NCI-H1436 (cell line): ENCODE measurements at places on chromosomes 3 and 15.

DNA sequence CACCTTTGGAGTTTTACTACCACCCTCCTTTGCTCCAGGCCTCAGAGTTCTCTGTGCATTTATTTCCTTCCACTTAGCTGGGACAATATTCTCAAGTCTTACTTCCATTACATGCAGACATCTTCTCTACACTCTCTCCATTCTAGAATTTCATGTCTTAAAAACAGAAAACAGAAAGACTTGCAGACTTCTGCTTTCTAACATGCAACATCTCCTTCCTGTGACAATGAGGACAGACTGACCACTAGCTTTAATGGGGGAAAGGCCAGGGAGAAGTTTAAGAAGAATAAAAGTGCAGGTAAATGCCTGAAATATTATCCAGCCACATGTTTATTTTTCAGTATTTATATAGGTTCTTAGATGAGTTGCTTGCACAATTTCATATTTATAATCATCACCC, 17.1 kb upstream of the CSTA start:
- DNase-seq, result no peak

DNA sequence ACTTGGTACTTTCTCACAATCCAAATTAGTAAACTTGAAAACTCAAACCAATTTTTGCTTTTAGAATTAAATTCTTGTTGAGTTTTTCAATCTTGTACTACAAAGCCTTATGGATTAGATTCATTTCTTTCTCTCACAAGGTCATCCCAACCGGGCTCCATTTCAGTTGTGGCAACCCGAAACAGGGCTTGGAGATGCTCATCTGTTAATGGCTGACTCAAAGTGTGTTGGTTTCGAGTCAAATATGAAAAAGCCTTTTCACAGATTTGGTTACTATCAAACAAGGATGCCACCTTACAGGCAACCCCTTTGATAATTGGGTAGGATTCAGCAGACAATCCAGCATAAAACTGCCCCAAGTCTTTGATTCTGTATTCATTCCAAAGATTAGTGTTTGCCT, 1.8 kb downstream of the EPM2AIP1 start:
- DNase-seq, result no peak

- DNase-seq, result no peak
Measured at GRCh38 chr3:106256249-106256957, 387.6 kb upstream of the CBLB start.

DNA sequence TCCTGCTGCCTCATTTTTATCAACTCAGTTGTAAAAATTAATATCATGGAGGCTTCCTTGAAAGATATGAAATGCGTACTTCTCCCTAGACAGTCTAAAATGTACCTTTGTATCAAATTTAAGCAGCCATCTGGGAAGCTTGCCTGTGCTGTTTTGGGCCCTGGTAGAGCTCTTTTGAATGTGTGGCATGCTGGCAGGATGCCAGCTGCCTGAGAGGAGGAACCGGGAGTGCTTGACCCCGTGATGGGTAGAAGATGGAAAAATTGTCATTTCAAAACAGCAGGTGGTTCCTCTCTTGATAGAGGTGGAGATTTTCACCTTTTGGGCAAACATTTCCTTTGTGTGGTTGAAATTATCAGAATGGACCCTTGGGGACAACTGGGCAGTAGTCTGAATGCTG, 245.3 kb downstream of the RPLP1 start:
- no peak for DNase-seq

DNA sequence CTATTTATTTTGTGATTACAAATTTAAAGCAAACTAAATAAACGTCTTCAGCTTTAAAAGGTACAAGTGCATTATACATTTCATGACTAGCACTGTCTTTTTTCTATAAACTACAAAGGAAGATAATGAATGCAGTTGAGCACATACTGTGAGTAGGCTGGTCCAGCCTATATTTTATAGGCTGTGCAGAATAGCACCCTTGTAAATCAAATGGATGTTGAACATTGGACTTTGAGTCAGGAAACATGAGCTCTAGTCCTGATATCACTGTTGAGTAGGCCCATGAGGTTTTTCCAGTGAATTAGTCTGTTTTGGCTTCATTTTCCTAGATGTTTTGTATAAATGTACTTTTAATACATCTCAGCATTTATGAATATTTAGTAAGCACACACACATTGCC, 447.3 kb upstream of the KCNMB2 start:
- peak; percentile 49 for DNase-seq

GRCh38 chr15:77530576-77530975, 102.1 kb downstream of the LINGO1 start:
- no peak for DNase-seq

DNA sequence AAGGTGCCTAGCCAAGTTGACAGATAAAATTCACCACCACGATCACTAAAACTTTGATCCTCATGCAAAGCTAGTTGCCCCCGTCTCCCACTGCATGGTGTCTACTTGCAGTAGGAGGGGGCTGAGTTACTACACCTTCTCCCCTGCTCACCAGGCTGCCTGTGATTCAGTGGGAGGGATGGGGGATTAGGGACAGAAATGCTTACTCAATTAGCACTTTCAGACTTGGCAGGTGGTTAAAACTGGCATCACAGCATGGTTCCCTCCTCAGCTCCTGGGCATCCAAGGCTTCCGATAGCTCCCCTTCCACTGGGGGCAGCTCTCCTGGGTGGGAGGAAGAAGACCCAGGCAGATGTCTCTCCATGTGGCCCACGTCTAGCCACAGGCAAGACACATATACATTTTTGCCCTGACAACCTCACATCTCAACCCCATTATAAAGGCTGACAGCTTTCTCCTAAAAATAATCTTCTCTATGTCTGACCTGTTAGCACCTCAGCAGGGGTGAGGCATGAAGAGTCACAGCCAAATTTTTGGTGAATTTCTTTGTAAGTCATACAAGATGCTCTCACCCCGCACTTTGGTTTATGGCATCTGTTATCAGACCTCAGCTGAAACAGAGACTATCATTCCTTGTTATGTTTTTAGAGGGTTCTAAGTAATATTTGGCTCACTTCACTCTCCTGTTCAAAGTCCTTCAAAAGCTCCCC, 369.0 kb downstream of the SV2B start:
- DNase-seq, result no peak

DNA sequence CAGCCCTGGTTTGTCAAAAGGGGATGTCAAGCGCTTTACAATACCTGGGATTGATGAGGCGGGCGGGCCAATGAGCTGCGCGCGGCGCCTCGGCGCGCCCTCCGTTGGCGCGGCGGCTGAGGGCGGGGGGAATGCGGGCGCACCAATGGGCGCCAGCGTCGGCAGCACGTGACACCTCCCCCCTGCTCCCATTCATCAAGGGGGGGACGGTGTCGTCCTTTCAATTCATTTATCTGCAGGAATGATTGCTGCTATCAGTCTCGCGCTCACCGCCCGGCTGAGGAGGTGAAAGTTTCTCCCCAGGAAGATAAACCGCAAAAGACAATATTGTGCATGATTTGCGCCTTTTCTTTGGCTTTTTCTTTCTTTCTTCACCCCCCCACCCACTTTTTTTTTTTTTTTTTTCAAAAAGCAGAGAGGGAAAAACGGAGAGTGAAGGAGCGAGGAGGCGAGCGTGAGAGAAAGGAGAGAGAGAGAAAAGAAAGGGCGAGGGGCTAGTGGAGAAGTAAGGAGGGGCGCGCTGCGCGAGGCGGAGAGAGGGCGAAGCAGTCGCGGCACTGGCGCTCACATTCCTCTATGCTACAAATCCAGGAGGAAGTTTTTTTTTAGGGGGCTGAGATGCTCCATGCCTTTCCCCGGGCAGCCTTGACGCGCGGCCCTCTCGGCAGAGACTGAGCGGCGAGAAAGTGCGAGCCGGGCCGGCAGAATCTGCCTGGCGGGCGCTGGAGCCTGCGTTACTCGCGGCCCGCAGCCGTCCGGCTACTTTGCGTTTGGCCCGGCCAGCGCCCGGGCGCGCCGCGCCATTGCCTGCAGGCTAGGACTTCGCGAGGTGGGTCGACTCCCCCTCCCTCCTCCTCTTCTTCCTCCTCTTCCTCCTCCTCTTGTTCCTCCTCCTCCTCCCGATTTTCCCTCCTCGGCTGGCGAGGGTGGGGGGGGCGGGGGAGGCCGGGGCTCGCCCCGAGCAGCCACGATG, at the start of gene ZIC1:
Gene ZIC1 (plus strand): TSS at position 223 of the 973 bp plus-strand sequence. CDS start 748 bp downstream, at position 971.
- no peak for DNase-seq

DNA sequence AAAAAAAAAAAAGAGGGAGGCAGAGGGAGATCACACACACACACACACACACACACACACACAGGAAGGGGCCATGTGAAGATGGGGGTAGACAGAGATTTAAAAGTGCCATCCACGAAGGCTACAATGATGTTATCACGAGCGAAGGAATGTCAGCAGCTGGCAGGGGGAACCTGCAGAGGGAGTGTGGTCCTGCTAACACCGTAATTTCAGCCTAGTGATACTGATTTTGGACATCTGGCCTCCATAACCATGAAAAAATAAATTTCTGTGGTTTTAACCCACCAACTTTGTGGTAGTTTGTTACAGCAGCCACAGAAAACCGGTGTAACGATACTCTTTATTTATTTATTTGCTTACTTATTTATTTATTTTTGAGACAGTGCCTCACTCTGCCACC, 76.0 kb downstream of the TMCO5A start:
- DNase-seq, result no peak

DNA sequence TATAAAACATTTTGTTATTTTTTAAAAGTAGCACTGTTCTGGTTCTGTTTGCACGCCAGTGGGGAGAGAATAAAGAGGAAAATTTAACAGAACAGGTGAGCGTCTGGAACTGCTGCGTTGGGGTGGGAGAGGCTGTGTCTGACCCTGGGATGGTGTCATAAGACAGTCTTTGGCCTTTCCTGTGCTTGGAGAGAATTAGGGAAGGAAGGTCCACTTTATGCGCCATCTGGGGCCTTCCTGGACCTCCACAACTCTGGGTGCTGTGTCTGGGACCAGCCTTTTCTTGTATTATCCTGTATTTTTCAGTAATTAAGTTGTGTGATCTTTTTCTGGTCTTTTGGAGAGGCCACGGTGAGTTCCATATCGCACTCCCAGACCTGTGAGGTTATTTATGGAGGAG, 3.3 kb downstream of the FAM43A start:
- no peak for DNase-seq

DNA sequence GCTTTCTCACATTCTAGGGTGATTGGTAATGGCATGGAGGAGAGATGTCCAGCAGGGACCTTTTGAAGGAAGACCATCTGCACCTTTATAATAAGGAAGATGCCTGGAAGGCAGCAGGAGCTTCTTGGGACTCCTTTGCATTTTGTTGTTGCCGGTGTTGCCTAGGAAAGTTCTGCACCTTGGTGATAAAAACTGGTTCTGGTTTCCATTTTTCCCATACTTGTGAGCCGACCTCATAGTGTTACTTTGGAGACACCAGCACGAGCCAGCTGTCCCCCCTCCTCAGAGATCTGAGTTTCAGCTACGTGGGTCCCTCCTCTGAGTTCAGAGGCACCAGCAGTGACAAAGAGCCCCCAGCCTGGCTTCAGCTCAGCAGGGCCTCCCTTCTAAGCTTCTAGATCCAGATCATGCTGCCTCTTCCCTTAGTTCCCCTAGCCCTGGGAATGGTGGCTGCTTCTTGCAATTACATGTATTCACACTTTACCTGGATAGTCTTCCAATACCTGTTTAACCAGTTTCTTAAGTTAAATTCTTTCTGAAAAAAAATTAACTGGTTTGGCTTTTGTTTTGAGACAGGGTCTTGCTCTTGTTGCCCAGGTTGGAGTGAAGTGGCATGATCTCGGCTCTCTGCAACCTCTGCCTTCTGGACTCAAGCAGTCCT, 18.0 kb upstream of the FSTL1 start:
- no peak for DNase-seq

DNA sequence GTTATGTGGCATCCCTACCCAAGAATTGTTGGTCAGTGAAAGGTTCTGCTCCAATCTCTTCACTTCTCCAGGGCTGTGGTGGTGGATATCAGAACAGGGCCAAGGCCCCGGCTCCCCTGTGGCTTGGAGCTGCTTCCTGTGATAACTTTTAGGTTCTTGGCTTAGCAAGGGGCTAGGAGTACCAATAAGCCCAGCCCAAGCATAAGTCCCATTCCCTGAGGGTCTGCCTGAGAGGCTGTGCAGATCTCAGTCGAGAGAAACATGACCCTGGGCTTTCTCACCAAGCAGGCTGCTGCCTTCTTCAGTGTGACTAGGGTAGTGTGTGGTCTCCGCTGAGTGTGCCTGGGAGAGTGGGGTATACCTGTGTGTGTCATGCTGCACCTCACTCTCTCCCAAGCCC, 7.1 kb downstream of the CLK3 start:
- DNase-seq, result no peak

DNA sequence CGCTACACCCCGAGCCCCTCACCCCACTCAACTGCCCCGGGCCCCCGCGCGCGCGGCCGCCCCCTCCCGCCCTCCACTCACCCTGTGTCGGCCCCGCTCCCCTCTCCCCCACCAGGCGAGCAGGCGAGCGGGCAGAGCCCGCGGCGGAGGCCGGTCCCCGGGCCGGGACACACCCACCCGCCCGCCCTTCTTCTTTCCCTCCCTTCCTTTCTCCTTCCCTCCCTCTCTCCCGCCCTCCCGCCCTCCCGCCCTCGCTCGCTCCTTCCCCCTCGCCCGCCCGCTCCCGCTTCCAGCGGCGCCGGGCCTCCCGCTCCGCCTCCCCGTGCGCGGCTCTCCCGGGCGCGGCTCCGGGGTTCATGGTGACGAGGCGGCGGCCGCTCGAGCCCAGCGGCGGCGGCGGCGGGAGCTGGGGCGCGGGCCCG, at the start of gene CTDSPL:
Gene CTDSPL (plus strand): TSS at position 261 of the 422 bp plus-strand sequence. CDS start 320 bp downstream, outside the sequence.
- DNase-seq, result no peak

DNA sequence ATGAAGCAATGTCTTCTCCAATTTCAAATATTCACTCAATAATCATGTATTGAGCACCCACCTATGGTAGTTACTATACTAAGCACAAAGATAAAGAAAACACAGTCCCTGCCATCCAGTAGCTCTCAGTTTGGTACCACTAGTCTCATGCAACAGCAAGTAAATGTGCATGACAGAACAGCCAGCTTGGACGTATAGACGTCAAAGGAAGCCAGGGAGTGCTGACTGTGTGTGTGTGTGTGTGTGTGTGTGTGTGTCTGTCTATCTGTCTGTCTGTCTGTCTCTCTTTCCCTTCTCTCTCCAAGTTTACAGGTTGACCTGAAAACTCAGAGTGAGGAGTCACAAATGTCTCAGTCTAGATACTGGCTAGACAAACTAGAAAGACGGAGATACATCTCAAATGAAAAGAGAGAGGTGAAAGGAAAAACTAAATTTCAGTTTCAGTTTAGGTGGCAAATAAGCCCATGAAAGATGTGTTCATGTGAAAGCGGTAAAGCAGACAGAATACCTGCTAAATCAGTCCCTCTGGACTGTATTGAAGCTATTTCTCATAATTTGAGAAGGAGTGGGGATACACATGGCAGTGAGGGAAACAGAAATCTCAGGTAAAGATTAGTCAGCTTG, 141.1 kb upstream of the PTPRG start:
- DNase-seq, result no peak

DNA sequence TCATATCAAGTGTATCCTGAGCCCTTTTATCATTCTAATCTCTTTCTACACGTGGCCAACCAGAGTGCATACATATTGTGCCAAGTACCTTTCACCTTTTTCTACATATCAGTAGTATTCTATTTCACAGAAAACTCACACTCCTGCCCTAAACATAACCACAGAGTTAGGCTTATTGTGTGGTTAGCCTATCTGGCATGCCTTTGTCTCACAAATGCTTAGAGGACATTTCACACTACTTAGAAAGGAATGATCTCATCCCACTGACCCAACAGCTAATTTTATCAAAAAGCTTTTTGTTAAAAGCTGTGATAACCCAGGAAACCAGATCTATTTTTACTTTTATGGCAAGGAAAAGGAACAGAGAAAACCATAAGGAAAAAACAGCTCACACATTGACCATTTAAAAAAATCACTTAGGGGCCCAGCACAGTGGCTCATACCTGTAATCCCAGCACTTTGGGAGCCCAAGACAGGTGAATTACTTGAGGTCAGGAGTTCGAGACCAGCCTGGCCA, 17.8 kb upstream of the MAP4 start:
- no peak for DNase-seq
